ENCODE measurements at places on chromosomes 11 and 22.

DNA sequence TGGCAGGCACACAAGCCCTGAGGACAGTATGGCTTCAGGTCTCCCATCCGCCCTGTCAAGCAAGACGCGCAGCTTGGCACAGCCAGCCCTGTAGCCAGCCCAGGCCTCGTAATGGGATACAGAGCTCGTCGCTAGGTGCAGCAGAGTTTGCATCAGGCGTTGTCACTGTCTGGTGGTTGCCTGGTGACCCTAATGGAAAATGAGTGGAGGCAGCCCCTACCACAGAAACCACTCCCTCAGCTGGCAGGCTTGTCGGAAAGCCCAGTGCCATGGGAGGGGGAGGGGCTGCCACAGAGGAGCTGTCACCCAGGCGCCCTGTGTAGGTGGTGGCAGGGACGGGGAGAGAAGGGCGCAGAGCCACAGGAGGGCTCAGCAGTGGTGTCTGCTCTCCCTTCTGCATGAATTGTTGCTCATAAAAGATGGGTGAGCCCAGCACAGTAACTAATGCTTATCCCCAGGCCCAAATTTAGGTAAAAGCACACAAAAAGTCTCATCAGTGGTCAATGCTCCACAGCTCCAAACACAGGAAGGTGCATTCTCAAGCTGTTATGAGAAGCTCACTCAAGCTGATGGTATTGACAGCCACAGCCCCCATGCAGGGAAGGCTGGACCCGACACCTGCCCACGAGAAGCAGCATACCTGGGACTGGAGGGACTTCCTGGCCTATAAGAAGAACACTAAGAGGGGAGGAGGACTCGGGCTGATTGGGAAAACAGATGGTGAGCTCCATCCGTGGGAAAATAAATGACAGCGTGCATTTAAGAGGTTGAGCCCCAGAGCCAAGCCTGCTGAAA is 164.6 kb downstream of the ETS1 start:
- DNase-seq, result peak; percentile 80

GRCh38 chr22:41762980-41763779 is 37.3 kb upstream of the CCDC134 start:
- no peak for DNase-seq

GRCh38 chr22:17201285-17201945 is 17.8 kb downstream of the ADA2 start:
- no peak for DNase-seq

- DNase-seq, result no peak
Measured at GRCh38 chr11:27720277-27720830, 20.1 kb upstream of the BDNF start.

GRCh38 chr22:37176464-37177061 is 11.5 kb downstream of the C1QTNF6 start:
- no peak for DNase-seq

DNA sequence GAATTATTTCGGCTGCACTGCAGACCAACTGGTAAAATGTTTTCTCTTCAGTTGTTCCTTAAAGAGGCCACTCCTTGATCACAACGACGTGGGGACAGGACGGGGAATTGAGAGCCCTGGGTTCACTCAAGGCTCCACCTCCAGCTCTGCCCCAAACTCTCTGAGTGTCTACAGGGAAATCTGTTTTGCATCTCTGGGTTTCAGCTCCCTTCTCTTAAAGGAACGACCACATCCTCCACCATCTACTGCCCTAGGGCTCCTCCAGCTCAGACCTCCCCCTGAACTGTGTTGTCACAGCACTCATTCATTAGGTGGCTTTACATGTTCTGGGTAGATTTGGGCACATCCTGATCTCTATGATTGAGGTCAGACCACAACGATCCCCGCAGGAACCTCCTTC is 5.1 kb upstream of the PPFIA1 start:
- no peak for DNase-seq

DNA sequence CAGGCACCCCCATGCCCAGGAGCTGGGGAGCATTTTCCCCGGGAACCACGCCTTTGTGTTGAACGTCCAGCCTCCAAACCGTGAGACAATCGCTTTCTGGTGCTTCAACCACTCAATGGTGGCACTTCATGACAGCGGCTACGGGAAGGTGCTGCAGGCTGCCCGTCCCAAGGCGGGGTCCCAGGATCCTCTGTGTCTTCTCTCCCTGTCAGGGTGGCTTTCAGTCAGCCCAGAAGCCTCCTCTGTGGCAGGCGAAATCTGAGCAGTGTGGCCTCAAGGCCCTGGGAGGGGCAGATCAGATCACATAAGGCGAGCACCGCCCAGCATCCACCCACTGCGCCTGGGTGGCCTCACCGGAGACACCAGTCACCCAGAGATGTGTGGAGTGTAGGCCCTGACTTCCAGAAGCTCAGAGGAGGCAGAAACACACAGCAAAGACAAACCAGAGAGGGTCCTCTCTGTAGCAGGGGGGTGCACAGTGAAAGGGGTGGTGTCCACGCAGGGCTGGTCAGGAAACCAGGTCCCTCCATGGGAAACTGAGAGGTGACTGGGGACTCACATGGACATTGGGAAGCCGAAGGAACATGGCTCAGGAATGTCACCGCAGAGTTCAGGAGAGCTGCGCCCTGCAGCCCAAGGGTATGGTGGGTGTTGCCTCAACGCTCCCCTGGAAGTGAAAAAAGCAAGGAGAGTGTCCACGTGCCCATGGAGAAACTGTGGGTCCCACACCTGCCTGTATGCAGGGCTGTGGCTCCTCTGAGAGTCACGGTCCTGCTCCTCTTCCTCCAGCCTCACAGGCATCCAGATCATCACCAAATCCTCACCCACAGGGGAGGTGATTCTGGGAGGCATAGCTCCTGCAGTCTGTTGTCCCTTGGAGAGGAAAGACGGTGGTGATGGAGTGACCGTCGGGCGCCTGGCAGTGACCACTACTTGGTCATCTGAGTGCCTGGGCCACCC is 1420.7 kb downstream of the TBC1D22A start:
- DNase-seq, result no peak

DNA sequence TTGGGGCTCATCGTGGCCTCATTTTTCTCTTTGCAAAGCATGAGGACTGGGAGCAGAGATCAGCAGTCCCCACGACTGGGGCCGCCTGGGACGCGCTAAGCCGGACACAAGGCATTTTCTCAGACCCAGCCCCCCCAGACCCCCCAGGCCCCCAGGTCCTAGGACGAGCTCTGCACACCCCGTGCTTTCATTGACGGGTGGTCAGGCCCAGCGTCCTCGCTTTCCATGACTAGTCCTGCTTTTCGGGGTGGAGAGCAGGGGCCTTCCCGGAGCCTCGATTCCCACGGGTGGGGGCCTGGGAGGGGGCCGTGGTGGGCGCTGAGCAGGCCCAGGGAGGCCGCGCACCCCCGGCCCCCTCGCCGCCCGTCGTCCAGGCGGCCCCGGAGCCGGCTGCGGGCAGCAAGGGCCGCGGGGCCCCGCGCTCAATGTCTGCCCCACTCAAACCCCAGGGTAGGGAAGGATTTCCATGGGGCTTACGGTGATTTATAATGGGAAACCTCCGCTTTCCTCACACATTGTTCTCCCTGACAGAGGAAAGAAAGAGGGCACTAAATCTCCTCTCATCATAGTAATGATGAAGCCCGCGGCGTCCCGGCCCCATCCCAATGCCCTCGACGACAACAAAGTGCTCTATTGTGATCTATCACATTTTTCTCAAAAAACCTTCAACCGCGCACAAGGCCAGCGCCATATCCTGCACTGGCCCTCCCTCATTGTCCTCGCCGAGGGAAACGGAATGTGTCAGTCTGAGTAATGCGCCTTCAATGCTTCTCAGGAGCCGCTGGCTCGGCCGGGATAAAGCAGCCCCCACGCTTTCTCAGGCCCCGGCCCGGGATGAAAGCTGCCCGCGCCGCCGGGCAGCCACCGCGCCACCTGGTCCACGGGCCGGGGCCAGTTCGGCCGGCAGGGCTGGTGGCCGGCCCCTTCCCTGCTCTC is 10.4 kb upstream of the LINC01488 start:
- DNase-seq, result no peak

GRCh38 chr11:109606256-109606655 is 184.3 kb downstream of the C11orf87 start:
- no peak for DNase-seq

Data from effector memory CD4-positive, alpha-beta T cell (primary cell).